ENCODE measurements at places on chromosomes 5 and 9.

GRCh38 chr5:108334225-108334624 lies 47.7 kb downstream of the FBXL17 start:
- H3K27ac ChIP-seq: no peak overlapping the region
- DNase-seq: no peak
- no peaks in the 10 kb centered on the region for H3K36me3 ChIP-seq
- H3K4me1 ChIP-seq: no peaks in the 10 kb centered on the region
- no peak overlapping the region for H3K4me3 ChIP-seq

- H3K27ac ChIP-seq: no peak overlapping the region
- H3K4me3 ChIP-seq: no peak overlapping the region
- no peaks in the 10 kb centered on the region for H3K27me3 ChIP-seq
- H3K36me3 ChIP-seq: no peaks in the 10 kb centered on the region
- peaks cover 7% of the 10 kb centered on the region for H3K4me1 ChIP-seq
- DNase-seq: no peak
Observed at GRCh38 chr5:149647334-149647733, 66.0 kb downstream of the ARHGEF37 start.

GRCh38 chr5:6676702-6677101 lies 36.5 kb upstream of the TENT4A start:
- H3K4me1 ChIP-seq: no peaks in the 10 kb centered on the region
- H3K27ac ChIP-seq: no peak overlapping the region
- no peaks in the 10 kb centered on the region for H3K27me3 ChIP-seq
- DNase-seq: no peak
- H3K36me3 ChIP-seq: no peaks in the 10 kb centered on the region

DNA sequence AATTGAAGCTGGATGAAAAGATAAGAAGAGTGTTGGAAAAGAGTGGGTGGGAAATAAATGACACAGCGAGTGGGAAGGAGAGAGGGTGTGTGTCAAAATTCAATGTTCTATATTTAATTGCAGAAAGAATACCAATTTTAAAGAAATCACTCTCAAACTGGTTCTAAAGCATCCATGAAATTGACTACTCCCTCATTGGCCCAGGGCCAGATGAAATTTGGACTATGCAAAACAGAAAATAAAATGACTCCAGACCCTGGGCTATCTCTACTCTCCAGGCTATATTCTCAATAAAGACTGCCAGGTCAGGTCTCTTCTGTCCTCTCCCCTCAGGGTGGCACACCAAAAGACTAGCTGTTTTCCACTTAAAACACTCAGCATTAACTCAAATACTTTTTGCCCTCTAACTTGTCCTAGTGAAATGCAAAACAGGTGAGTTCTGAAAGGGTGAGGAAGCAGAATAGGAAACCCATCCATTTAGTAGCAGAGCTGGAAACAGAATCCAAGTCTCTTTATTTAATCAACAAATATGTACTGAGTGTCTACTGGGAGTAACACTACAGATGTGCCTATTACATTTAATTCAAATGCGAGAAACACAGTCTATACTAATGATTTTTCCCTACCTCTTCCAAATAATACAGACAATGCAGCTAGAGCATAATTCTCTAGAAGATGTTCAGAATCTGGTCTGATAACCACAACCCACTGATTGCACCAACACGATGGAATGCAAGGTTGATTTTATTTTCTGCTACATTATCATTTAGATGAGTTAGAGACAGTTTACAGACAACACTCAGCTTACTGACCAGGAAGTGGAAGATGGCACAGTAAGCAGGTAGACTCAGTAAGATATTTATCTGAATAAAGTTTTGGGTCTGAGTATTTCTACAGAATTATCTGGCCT lies 42.1 kb downstream of the EFCAB9 start:
- H3K36me3 ChIP-seq: peaks cover 31% of the 10 kb centered on the region
- H3K4me3 ChIP-seq: no peak overlapping the region
- no peaks in the 10 kb centered on the region for H3K27me3 ChIP-seq
- no peak overlapping the region for H3K27ac ChIP-seq

- H3K4me1 ChIP-seq: no peaks in the 10 kb centered on the region
- H3K27me3 ChIP-seq: no peaks in the 10 kb centered on the region
- no peak for DNase-seq
- H3K36me3 ChIP-seq: no peaks in the 10 kb centered on the region
Observed at GRCh38 chr9:83322438-83322837, 215.8 kb downstream of the FRMD3 start.

GRCh38 chr5:104494083-104494482 lies 931.5 kb upstream of the NUDT12 start:
- no peak overlapping the region for H3K27ac ChIP-seq
- no peak overlapping the region for H3K4me3 ChIP-seq
- H3K4me1 ChIP-seq: no peaks in the 10 kb centered on the region
- H3K27me3 ChIP-seq: no peaks in the 10 kb centered on the region
- no peak for DNase-seq

DNA sequence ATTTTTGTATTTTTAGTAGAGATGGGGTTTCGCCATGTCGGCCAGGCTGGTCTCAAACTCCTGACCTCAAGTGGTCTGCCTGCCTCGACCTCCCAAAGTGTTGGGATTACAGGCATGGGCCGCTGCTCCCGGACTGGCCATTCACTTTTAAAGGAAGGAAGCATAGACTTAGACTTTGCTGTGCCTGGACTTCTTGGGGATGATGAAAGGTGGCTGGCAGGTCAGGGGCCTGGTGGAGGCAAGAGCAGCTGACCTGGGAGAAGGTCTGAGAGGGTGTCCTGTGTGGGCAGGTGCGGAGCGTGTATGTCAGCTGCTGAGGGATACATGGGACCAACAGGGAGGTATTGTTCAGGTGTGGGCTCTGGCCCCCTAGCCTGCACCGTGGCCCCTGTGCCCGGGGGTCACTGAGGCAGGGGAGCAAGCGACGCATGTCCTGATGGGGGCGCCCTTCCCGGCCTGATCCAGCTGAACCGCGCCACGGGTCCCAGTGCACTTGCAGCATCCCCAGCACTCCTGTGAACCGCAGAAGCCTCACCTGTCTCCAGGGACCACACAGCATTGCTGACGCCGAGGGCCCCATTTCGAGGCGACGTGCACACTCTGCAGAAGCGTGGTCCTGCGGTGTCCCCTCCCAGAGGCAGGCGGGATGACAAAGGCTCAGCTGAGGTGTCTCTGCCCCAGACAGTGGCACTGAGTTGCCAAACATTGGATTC lies 23.1 kb downstream of the NDUFS6 start:
- no peak overlapping the region for H3K27ac ChIP-seq
- no peaks in the 10 kb centered on the region for H3K27me3 ChIP-seq
- peaks cover 17% of the 10 kb centered on the region for H3K36me3 ChIP-seq
- H3K4me3 ChIP-seq: no peak overlapping the region

GRCh38 chr5:142017832-142018427 lies 5.1 kb upstream of the GNPDA1 start:
- no peak for DNase-seq
- H3K4me1 ChIP-seq: peaks cover 5% of the 10 kb centered on the region
- no peak overlapping the region for H3K27ac ChIP-seq
- no peaks in the 10 kb centered on the region for H3K36me3 ChIP-seq
- no peak overlapping the region for H3K4me3 ChIP-seq

DNA sequence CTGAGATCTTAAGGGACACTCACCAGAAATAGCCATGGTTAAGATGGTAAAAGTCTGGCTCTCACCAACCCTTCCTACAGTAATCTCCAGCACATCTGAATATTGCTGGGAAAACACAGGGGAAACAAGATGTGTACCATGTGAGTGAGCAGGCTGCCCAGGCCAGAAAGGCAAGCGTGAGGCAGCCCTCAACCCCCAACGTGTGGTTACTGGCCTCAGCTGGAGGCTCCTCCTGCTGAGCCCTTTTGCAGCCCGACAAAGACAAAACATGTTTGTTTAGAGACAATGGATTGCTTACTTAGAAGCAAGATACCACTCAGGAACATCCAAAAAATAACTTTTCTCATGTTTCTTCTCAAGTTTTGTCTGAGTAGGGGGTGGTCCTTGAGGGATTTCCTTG lies 16.6 kb downstream of the ZFP62 start:
- no peaks in the 10 kb centered on the region for H3K36me3 ChIP-seq
- no peak for DNase-seq
- H3K27ac ChIP-seq: no peak overlapping the region

- no peak overlapping the region for H3K4me3 ChIP-seq
- DNase-seq: no peak
- no peak overlapping the region for H3K27ac ChIP-seq
Observed at GRCh38 chr9:86187121-86187520, 72.3 kb downstream of the C9orf153 start.

DNA sequence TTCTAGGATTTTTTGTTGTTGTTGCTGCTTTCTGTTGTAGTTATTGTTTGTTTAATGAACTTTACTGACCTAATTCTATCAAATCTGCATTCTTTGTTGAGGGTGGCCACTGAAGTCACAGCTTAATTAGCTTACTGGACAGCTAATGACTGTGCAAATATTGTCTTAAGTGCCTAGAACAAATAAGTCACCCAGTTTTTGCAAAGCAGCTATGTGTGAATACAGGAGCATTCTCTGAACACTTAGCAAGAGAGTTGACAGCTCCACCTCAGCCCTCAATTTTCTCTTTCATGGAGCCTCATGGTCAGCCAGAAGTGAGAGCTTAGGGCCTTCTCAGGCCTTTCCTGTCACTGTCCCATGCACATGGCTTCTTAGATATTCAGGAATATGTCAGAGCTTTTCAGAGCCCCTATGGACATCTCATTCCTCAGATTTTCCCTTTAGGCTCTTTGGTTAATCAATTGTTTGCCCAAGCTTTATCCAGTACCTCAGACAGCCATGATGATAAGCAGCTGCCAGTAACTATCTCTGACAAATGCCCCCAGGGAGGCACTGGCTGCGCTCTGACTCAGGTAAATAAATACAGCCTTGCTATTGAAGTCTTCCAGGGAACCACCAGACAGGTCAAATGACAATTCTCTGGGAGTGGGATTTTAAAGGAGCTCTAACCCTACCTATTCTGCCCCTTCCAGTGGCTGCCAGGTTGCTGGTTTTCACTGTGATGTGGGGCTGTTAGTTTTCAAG lies 241.4 kb upstream of the IL12B start:
- no peaks in the 10 kb centered on the region for H3K27me3 ChIP-seq
- DNase-seq: no peak
- no peak overlapping the region for H3K27ac ChIP-seq
- H3K4me1 ChIP-seq: no peaks in the 10 kb centered on the region

DNA sequence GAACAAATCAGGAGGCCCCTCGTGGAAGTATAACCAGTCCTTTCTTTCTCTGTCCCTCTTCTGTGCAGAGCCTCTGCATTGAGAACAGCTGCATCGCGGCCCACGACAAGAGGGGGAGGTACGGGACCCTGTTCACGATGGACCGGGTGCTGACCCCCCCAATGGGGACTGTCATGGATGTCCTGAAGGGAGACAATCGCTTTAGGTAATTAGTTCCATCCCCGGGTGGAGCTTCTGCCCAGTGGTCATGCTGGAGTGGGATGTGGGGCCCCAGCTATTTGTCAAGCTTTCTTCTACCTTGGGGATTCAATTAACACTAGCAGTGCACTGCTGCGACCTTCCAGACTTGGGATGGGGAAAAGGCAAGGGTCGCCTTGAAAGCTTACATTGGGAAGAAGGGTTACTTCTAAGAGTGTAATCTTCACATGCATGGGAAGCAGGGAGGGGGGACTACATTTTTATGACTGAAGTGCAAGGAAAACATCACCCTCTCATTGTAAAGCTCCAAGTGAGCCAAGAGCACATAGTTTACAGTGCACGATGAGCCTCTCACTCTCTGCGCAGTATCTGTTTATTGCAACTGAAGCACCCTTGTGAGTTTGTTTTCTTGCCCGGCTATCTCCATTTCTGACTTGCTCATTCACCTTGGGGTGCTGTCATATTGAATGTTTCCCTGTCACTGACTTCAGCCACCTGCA lies 27.0 kb downstream of the TGFBI start:
- H3K27me3 ChIP-seq: no peaks in the 10 kb centered on the region
- H3K4me1 ChIP-seq: peaks cover 44% of the 10 kb centered on the region
- no peak overlapping the region for H3K27ac ChIP-seq
- H3K4me3 ChIP-seq: no peak overlapping the region

DNA sequence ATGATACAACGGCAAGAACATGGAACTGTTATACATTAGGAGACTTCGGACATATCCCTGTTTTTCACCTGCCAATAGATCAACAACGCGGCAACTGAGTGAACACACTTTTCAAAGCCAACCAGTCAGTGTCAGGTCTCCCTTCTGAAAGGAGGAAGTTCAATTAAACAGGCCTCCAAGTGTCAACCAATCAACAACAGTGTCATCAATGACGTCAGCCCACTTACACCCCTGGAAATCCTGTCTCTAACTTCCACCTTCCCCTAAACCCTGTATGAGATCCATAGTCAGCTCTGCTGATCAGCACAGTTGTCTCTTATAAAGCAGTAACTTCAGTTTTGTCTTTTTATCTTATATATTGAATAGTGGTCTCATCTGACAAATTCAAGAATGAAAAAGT lies 36.6 kb downstream of the DMRT3 start:
- no peak for DNase-seq
- H3K4me1 ChIP-seq: no peaks in the 10 kb centered on the region
- H3K4me3 ChIP-seq: no peak overlapping the region
- peaks cover 19% of the 10 kb centered on the region for H3K27me3 ChIP-seq

- no peak overlapping the region for H3K4me3 ChIP-seq
- no peaks in the 10 kb centered on the region for H3K36me3 ChIP-seq
- H3K27me3 ChIP-seq: no peaks in the 10 kb centered on the region
Observed at GRCh38 chr5:42250-42649, 49.7 kb upstream of the PLEKHG4B start.

DNA sequence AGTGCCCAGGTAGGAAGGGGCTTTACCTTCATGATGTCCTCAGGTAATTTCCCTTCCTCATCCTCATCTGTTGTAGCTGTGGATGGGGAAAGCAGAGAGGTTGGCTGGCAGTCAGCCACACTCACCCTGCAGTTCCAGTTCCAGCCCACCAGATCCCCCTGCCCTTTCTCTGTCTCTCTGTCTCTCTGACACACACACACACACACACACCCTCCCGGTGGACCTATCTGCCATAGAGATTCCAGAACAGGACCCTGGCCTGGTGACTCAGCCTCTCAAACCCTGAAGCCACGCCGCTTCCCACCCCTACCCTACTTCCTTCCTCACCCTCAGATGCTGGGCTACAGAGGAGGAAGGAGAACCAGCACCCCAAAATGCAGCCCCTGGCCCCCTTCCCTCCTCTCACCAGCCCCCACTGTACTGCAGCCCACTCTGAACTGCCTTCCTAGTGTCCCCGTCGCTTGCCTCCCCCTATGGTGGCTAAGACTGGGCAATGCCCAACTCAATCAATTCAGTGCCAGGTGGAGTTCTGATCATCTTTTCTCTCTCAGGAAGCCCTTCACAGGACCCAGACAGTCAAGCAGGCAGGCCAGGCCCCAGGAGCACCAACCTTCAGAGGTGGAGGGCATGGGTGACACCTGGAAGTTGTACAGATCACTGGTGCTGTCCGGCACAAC lies 4.8 kb downstream of the IRF1 start:
- H3K27ac ChIP-seq: peak overlapping the region; percentile 8
- no peaks in the 10 kb centered on the region for H3K36me3 ChIP-seq
- no peaks in the 10 kb centered on the region for H3K27me3 ChIP-seq
- H3K4me3 ChIP-seq: no peak overlapping the region
- H3K4me1 ChIP-seq: peaks cover 44% of the 10 kb centered on the region
- no peak for DNase-seq

- H3K4me3 ChIP-seq: no peak overlapping the region
- peaks cover 32% of the 10 kb centered on the region for H3K4me1 ChIP-seq
Observed at GRCh38 chr9:130426883-130427282, 17.9 kb upstream of the ASS1 start.
